Stimulated activated CD8-positive, alpha-beta memory T cell treated with anti-CD3 and anti-CD28 coated beads, Interleukin-15, amount 100 ng/mL, for 1 hour (primary cell): ENCODE measurements at places on chromosomes 7 and 10.

DNA sequence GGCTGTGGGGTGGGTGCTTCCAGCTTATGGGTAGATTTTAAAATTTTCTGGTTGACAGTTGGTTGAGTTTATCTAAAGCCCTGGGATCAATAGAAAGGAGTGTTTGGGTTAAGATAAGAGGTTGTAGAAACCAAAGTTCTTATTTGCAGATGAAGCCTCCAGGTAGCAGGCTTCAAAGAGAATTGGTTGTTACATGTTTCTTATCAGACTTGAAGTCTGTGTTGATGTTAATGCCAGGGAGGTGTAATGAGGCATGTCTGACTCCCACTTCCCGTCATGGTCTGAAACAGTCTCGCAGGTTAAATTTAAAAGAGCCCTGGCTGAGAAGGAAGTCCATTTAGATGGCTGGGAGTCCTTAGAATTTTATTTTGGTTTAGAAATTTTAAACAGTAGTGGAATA, 165.2 kb upstream of the TMEM72 start:
- no peak for DNase-seq

DNA sequence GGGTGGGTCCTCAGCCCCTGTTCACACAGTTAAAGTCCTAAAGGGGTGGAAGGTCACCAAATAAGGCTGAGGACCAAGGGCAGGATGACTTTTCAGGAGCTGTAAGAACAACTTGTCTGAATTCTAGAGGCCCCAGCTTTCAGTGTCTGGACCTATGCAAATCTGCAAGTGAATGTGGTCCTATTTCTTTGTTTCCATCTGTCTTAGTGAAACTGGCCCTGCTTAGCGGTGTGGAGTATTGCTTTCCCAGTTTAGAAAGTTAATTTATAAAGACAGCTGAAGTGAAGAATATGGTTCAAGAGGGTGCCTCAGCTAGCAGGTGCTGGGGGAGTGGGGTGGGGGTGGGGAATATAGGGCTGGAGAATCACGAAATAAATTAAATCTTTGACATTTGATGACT, 40.1 kb downstream of the HHEX start:
- no peak for DNase-seq

DNA sequence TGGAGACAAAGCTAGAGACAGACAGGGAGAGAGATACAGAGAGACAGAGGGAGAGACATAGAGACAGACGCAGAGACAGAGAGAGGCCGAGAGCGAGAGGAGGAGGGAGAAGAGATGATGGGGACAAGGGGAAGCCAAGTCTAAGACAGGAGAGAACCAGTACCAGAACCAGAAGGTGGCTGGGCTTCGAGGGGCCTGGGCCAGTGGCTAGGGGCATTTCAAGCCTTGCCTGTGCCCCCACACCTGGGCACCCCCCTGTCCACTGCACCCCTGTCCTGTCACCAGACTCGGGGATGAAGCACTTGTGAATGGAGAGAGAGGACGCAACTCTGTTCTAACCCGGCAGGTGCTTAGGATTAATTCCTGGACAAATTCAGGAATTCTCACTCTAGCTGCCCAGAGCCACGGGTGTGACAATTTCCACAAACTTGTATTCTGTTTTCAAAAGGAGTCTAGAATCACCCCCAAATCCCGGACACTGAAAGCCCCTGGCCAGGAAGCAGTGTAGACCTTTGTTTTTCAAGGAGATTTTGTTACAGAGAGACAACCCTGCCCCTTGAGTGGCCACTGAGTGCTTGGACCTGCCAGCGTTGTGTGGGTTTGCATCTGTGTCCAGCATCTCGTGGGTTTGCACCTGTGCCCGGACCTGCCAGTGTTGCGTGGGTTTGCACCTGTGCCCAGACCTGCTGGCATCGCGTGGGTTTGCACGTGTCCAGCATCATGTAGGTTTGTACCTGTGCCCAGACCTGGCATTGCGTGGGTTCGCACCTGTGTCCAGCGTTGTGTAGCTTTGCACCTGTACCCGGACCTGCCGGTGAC, 157.3 kb downstream of the WDR37 start:
- no peak for DNase-seq

DNA sequence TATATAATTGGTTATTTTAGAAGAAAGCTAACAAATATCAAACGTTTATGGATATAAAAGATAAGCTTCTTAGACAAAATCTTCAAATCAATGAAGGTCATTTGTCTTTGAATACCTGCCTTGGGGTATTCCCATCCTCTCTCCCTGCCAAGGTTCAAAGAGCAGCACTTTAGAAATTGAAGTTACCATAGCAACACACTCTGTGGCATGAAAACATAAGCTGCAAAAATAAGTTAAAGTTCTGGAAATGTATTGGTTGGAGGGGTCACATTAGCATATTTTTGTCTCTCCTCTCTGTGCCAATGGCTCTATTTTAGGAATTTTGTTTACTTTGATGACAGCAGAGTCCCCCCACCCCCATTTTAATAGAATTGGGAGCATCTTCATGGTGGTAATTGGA, 12.0 kb downstream of the ECHDC3 start:
- no peak for DNase-seq

- DNase-seq: no peak
Measured at GRCh38 chr10:42836771-42837468, 54.3 kb downstream of the BMS1 start.

GRCh38 chr7:95581467-95581866, 14.8 kb downstream of the PDK4 start:
- no peak for DNase-seq

- DNase-seq: no peak
Measured at GRCh38 chr7:80207501-80207900, 72.9 kb downstream of the GNAI1 start.

GRCh38 chr7:157664871-157665633, 328.2 kb downstream of the DNAJB6 start:
- DNase-seq: no peak

DNA sequence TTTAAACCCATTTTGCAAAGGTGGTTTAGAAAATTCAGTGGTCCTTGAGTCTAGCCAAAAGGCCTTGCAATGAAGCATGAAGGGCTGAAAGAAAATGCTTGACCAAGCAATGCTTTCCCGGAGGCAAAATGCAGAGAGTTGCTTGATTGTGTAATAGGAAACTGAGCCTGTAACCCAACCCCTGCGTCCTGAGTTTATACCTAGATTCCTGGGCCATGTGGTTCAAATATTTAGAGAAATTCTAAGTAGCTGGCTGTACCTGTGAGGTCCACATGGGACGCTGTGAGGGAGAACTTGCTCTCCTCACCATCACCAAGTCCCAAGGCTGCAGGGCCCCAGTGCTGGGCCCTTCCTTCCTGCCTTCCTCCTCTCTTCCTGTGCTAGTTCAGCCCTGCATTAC, 45.7 kb downstream of the CXCL12 start:
- no peak for DNase-seq

DNA sequence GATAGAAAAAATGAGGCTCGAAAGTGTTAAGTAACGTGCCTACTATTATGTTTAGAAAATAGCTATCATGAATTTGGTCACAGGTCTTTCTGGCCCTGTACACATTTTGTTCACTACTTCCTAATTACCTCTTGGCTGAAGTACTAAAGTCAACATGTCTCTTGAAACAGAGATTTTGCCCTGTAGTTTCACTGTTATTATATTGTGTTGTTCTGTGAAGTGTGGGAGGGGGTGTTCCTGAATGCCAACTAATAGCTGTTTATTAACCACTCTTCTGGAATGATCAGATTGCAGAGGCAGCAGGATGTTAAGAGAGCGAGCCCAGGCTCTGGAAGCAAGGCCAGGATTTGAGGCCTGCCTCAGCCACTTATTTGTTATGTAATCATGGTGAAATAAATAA, 72.1 kb downstream of the RNF133 start:
- no peak for DNase-seq

DNA sequence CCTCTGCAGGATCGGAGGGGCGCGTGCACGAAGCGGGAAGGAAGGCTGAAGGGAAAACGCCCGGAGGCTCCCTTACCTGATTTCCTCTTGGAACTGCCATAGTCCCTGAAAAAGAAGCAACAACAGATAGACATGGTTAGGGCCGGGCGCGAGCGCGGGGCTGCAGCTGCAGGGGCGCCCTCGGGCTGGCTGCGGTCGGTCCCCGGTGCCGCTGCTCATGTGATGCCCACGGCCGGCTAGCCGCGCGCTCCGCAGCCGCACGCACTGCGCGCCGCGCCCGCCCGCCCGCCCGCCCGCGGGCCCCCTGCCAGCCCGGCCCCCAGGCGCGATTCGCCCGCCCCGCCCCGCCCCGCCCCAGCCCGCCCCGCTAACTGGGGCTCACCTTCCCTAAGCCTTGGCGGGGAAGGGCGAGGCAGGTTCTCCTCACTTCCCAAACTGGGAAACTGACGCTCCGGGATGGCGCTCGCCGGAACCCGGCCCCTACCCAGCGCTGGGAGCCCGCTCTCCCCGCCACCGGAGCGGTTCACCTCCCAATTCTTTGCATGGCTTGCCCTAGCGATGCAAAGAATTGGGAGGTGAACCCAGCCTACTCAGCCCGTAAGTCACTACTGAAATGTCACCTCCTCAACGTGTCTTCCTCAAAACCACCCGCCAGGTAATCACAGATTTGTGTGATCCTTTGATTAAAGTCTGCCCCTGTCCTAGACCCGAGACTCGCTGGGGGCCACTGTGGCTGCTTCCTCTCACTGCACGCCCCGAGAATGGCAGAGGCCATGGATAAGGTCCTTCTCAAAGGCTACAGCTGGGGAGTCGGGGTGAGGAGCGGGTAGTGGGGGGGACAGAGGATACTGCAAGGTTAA, 162.2 kb downstream of the SH3PXD2A start:
- DNase-seq: no peak

GRCh38 chr7:131012477-131013031, 278.5 kb upstream of the KLF14 start:
- DNase-seq: no peak

DNA sequence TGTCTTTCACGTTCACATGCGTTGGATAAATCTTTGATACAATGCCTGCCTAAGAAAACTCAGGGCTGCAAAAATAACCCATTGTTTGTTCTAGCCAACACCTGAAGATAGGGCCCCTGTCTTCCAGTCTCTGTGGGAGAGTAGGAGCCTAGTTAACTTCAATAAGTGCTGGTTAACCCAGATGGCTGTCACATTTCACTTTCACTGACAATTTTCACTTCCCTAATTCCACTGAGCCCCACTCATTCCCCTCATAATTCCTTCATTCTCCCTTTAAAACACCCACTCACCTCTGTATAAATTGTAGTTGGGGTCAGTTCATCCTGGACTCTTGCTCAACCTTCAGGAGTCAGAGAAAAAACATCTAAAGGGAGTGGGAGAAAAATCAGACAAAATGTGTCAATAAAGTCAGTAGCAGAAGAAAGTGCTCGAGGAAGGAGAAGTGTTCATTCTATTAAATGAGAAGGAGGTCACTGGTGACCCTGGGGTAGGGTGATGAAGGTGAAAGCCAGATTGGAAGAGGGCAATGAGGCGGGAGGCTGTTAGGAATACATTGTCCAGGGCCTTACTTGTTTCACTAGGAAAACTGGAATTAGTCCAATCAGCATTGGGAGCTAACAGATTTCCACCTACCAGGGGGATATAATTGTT, 51.2 kb upstream of the ABI1 start:
- no peak for DNase-seq

GRCh38 chr7:137898839-137899721, 52.3 kb upstream of the DGKI start:
- peak; percentile 60 for DNase-seq

DNA sequence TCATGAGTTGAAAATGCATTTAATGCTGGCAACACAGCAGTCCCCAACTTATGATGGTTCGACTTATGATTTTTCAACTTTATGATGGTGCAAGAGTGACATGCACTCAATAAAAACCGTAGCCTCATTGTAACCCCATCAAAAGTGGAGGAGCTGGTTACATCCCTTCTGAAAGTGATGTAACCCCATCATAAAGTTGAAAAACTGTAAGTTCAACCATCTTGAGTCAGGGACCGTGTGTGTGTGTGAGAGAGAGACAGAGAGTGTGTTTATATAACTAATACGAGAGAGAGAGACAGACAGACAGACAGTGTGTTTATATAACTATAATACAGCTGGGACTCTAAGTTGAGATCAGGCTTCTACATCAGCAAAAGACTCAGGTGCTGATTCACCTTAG, 21.0 kb downstream of the ANXA11 start:
- no peak for DNase-seq

DNA sequence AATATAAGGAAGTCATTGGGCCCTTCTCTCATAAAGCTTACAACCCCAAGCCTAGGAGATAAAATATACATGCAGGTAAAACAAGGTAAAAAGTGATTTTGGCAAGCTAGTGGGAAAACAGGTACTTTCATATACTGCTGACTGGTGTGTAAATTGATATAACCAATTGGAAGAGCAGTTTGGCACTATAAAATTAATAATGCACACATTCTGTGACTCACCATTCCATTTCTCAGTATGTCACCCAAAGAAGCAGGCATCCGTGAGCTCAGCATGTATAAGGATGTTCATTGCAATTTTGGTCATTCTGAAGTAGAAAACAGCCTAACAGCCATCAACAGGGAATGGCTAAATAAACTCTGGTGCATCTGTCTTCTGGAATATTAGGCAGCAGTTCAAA, 2.9 kb downstream of the MACROH2A2 start:
- no peak for DNase-seq

DNA sequence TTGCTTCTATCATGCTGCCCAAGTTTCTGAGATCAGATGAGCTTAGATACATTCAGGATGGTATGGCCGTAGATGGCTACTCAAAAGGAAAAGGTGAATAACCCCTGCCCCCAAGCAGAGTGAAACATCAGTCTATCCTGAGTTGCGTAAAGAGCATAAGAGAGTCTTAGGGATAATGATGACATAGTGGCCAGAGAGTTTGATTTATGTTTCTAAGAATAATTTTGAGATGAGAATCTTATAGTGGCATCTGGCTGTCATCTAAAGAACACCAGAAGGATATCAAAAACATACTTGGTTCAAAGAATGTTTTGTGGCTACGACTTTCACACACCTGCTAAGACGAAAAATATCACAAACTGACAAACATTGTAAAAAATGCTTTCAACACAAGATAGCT, 20.6 kb downstream of the PIK3CG start:
- DNase-seq: no peak
